ENCODE measurements at places on chromosomes 5 and 9.

DNA sequence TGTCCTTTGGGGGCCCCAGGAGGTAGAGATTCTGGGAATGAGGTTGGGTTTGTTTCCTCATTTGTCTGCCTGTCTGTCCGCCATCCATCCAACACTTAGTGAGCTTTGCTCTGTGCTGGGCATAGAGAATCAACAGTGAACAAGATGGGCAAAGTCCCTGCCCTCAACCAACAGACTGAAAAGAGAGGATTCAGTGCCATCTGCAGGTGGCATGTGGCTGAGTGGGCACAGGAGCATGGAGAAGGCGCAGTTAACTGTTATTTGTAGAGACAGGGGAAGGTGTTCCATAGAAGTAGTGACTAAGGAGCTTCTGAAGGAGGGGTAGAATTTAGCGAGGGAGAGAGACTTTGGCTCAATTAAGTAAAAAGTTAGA is 23.1 kb downstream of the POLR1E start:
- no peak for DNase-seq

GRCh38 chr9:72526901-72527800 is 5.7 kb downstream of the TMC1 start:
- peak; percentile 89 for DNase-seq

DNA sequence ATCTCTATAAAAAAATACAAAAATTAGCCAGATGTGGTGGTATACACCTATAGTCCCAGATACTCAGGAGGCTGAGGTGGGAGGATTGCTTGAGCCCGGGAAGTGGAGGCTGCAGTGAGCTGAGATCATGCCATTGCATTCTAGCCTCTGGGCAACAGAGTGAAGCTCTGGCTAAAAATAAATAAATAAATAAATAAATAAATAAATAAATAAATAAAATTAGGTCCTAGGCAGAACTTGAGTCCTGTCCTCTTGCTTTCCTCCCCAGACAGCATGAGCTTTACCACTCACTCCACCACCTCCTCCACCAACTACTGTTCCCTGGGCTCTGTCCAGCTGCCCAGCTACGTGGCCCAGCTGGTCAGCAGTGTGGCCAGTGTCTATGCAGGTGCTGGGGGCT is 31.6 kb upstream of the SPZ1 start:
- no peak for DNase-seq

DNA sequence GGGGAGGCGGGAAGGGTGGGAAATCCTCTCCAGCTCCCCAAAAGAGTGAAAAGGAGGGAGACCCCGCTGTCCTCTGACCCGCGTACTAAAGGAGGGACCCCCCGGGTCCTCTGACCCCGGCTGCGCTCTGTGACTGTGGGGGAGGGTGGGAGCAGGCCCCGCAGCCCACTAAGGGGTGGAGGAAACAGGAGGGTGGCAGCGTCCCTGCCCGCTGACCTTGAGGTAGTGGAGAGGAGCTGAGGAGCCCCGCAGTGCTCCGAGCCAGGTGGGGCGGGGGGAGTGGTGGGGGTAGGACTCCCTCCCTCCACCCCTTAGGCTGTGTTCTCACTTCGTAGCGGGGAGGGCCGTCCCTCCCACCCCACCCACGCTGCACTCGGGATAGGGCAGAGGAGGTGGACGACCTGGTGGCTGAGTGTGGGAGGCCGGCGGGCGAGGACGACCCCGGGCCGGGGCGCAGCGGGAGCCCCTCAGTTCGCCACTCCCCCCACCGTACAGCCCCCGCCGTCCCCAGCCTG is 449 bp upstream of the ADCY2 start:
- DNase-seq, result no peak

DNA sequence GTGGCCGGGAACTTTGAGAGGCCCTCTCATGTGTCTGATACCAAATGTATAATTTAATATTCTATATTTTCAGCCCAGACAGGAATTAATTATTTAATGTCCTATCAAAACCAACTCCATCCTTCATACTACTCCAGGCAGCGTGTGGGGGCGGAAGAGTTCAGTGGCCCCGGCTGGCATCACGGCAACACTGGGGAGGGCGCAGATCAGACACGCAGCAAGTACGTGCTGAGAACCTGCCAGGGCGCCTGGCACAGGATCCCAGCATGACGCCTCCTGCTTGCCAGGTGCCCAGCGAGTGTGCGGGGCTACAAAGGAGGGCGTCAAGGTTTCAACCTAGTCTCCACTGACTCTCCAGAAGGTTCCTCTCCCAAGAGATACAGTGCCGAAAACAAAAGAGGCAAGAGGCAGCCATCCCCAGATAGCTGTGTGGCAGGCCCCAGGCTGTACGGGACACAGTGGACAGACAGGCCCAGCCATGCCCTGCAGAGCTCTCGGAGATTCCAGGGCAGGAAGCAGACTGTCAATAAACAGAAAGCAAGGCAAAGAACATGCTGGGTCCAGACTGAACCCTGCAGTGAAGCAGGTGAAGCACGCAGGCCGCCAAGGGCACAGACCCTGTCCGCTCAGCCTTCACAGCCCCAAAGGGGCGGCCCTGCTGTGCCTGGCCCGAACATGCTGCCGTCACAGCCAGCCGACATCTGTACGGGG is 110.3 kb downstream of the VAV2 start:
- DNase-seq, result no peak

DNA sequence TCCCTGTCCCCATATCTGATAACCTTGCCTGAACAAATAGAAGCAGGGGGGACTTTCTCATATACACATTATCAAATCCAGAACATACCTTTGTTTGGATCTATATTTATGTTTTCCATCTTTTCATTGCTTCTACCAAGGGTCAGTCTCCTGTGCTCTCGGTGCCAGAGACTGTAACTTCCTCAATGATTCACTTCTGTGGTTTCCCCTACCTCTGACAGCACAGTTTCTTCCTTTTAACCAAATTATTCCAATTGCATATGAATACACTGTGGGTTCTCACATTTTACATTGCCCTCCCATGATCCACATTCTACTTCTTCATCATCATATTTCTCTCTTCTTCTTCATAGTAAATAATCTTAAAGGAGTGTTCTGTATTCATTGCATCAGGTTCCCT is 32.2 kb downstream of the NMUR2 start:
- DNase-seq, result no peak

- peak; percentile 1 for DNase-seq
These were observed 26.7 kb upstream of the SUSD3 start for GRCh38 chr9:93031629-93032430.

- DNase-seq, result no peak
These were observed 94.8 kb upstream of the CDKN2B start for GRCh38 chr9:22103685-22104575.

- DNase-seq, result no peak
These were observed 1.2 kb downstream of the ENTREP1 start for GRCh38 chr9:69326261-69326660.

DNA sequence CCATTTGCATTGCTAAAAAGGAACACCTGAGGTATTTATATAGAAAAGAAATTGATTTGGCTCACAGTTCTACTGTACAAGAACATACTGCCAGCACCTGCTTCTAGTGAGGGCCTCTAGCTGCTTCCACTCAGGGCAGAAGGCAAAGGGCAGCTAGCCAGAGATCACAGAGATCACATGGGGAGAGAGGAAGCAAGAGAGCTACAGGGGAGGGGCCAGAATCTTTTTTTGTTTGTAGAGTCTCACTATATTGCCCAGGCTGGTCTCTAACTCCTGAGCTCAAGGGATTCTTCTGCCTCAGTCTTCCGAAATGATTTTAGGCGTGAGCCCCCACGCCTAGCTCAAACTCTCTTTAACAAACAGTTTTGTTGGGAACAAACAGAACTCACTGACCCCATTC is 6.1 kb downstream of the SLCO4C1 start:
- no peak for DNase-seq

GRCh38 chr9:136965771-136966484 is 11.4 kb upstream of the PTGDS start:
- no peak for DNase-seq

- DNase-seq, result no peak
These were observed 38.4 kb downstream of the RCL1 start for GRCh38 chr9:4831119-4831518.

DNA sequence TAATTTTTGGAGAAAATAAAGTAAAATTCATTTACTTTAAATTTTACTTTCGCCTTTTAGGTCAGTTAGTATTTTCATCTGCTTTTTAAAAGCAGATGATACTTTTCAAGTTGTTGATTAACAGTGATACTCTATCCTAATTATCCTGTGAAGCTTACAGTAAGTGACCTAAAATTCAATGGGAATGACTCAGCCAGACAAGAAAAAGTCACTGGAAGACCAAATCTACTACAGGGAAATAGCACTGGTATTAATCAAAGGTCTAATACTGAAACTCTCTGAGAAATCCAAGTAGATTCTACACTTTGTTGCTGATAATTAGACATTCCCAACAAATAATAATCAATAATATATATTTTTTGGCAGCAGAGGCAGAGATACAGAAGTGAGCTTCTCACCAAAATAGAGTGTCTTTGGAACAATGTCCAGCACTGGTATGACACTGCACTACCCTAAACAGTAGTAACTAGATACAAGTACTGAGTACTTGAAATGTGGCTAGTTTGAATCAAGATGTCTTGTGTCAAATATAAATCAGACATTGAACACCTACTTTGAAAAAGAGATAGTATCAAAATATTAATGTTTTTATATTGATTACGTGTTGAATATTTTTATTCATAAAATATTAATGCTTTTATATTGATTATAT is 22.8 kb upstream of the ELL2 start:
- peak; percentile 65 for DNase-seq

GRCh38 chr5:39274398-39275085 is 55.2 kb upstream of the FYB1 start:
- DNase-seq, result no peak

DNA sequence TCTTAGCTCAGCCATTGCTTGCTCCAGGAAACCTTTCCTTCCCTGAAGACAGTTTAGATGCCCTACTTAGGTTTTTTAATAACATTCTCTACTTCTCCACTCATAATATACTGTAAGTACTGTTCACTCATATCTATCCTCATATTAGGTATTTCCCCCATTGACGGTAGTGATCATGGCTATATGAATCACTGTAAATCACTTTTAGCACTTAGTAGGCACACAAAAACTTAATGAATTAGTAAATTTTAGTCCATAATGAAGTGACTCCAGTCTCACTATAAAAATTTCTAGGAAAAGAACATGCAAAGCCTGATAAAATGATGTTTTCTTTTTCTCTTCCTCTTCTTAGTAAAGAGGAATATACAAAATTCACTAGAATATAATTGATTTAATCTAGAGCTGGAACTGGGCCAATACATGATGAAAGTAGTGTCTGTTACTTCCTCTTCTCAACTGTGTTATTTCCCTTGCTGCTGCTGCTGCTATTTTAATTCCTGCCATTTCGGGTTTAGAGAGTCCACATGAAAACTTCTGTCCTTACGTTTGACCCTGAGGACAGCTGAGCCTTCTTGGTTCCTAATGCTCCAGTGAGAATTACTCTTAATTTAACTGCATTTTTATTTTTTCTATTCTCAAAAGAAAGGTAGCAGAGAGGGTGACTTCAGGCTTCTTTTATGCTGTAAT is 73.5 kb downstream of the LNPEP start:
- no peak for DNase-seq

DNA sequence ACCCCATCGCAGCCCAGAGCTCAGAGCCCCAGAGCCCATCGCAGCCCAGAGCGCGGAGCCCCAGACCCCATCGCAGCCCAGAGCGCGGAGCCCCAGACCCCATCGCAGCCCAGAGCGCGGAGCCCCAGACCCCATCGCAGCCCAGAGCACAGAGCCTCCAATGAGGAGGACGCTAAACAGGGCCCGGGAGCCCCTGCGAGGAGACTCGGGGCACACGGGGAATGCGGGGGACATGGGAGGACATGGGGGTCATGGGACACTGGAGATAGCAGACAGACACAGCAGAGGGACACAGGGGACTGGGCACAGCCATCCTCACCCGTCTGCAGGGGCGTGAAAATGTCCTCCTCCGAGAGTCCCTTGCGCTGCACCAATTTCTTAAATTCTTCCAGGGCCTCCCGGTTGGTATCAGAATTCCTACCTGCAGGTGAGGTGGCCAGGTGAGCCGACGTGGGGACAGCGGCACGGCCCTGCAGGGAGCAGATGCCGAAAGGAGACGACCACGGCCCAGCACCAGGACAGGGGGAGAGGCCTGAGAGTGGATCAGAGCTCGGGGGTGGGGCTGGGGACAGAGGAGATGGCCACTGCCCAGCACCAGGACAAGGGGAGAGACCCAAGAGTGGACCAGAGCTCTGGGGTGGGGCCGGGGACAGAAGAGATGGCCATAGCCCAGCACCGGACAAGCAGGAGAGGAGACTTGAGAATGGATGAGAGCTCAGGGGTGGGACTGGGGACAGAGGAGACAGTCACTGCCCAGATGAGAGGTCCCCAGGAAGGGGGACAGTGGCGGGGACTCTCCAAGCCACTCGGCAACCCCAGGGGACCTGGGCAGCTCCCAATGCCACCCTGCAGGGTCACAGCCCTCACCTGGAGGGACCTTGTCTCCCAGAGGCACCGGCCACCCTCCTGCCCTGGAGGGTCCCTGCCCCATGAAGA is 2.8 kb downstream of the OBP2B start:
- DNase-seq, result no peak

GRCh38 chr5:9686216-9686615 is 56.1 kb upstream of the TAS2R1 start:
- peak; percentile 97 for DNase-seq

- DNase-seq, result no peak
These were observed 1.9 kb upstream of the QRFP start for GRCh38 chr9:130898552-130898852.
